Transverse colon (tissue), 4 donors: ENCODE measurements at places on chromosomes 12 and 14.

DNA sequence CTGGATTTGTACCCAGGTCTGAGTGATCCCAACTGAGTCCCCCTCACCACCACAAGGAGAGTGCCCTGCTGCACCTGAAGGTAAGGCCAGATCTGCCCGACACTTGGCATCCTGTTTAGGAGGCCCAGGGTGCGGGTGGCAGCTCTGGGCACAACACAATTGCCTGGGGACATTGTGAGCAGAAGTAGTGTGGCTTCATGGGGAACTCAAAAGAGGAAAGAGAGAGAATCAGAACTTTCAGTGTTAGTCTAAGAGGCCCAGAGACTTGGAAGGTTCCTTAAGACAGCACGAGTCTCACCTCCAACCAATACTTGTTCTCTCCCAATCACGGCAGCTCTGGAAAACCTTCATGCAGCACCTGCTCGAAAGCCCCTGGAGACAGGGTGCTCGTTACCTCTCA, 6.6 kb upstream of the SLC8B1 start:
- DNase-seq, result no peak

DNA sequence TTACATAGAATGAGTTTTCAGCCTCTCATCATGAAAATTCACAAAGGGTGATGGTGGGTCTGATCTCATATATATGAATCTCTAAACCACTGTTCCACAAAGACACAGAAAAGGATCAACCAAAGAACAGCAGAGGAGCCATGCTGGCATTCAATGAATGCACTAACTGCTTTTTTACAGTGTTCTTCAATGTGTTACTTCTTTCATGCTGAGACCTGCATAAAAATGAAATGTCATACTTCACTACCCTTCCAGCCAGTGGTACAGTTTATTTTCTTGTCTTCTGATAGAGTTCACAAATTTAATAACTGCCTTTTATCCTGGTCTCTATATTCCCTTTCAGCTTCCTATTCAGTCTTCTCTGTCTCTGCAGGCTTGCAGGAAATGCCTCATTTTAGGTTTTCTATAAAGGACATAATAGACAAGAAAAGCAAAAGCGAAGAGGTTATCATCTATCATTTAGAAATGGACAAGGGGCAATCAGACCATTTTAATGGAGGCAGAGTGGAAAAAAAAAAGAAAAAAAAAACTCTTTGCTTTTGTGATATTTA, 836.7 kb upstream of the FOXG1 start:
- no peak for DNase-seq

DNA sequence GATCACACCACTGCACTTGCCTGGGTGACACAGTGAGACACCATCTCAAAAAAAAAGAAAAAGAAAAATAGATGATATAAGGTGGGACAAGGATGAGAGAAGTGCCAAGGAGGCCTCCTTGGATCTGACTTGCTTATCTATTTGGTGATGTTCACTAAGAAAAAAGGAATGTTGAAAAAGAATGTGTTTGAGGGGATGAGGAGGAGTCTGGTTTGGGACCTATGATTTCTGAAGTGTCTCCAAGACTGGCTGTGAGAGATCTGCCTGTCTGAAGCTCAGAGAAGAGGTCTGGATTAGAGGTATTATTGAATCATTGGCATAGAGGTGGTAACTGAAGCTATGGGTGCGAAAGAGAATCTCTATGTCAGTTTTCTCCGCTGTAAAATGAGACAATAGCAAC, 42.8 kb downstream of the BCAT1 start:
- DNase-seq, result no peak

GRCh38 chr12:94047781-94048567, 100.4 kb upstream of the PLXNC1 start:
- no peak for DNase-seq

DNA sequence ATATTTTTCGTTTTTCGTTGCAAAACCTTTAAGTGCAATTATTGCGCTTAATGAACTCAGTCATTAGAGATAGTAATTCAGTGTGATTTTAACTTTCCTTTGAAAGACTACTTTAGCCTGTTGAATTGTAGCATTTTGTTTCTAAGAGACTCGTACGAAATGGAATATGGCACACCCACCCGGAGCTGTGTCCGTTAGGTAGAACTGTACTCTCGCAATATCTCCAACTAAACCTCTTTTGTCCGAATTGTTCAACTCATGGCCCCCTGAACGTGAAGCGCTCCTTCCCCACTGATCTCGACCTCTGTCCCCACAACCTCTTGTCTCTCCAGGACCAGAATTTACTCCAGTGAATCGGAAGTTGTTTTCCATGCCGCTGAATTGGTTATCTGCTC, 800 bp downstream of the PCNX4 start:
- peak; percentile 18 for DNase-seq
